ENCODE measurements at places on chromosomes 2 and 18. TPM values are rescaled to one million over a fixed set of nuclear protein-coding genes. Genes with fewer than 3 reads are reported as not detected.

The HADHB gene
- polyA plus RNA-seq = 94.3 TPM

The AQP12A gene
- polyA plus RNA-seq = not detected

The MRPL33 gene
- 331 TPM for polyA plus RNA-seq

The CDH7 gene
- polyA plus RNA-seq = not detected

The CSRNP3 gene
- not detected for polyA plus RNA-seq

The NYAP2 gene
- polyA plus RNA-seq = not detected

The GYPC gene
- 20.0 TPM for polyA plus RNA-seq

DNA sequence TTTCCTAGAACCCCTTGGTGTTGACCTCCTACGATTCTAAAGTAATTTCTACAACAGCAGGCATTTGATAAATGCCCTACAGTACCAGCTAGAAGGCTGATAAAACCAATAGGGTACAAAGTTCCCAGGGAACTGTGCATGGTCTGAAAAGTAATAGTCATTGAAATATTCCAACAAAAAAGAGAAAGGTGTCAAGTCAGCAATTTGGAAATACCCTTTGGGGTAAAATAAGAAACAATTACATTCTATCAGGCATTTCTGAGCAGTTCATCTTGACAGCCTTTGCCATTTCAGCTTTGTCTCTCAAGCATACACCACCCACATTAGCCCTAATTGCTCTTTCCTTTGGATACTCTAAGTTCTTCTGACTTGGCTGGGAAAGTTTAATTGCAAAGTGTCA is 542.9 kb upstream of the DDX18 start:
- no peak for DNase-seq
- no peaks in the 10 kb centered on the region for H3K36me3 ChIP-seq
- no peak overlapping the region for H3K4me3 ChIP-seq
- H3K27ac ChIP-seq = no peak overlapping the region
- no peaks in the 10 kb centered on the region for H3K27me3 ChIP-seq

DNA sequence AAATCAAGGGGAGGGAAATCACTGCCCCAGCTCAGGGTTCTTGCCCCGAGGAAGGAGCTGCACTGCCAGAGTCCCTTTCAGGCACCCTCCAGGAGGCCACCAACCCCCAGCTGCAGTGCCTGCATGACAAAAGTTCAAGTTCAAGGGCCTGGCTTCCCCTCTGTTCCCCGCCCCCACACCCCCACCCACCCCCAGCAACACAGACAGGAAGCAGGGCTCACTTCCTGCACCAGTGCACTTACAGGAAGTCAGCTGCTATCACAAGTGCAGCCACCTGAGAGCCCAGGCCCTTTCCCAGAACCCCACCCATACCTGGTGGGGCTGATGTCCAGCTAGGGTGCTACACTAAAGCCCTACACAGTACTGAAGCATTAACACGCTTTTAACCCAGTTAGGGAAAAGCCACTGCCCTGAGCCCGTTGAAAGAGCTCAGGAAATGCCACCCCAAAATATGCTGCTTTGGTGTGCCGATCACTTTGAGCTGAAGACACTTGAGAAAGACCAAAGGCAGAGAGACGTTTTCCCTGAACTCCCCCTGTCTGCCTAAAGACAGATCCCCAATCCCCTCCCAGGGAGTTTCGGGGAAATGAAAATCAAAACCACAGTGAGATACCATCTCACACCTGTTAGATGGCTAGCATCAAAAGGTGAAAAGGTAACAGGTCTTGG is 109.9 kb upstream of the CAB39 start:
- H3K27ac ChIP-seq = no peak overlapping the region
- peaks cover 9% of the 10 kb centered on the region for H3K4me1 ChIP-seq
- no peaks in the 10 kb centered on the region for H3K36me3 ChIP-seq

DNA sequence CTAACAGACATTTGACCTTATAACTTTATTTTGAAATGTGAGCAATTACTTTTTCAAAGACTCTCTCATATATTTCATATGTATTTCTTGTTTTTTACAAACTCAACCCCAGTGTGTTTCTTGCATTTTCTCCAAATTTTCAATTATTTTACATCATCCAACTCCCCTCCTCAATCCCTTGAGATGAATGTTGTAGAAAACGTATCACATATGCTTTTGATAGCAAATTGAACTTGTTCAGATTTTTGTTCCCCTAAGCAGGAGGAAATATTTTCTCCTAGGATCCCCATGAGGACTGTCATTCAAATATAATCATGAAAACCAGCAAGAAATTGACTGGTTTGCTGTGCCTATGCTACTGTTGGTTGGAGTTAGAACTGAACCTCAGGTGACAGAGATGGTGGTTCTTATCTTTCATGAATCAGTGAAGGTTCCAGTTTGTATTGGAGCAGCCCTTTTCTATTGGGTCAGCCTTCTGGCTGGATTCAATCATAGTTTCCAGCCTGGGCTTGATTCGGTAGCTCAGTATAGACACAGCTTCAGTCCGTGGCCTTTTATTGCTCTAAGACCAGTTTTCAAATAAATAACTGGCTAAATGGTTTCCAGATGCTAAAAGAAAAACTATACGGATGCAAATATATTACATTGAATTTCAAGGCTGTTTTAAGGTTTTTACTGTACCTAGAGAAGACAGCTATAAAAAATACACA is 591.0 kb downstream of the EPHA4 start:
- no peaks in the 10 kb centered on the region for H3K4me1 ChIP-seq
- no peaks in the 10 kb centered on the region for H3K36me3 ChIP-seq
- no peak overlapping the region for H3K27ac ChIP-seq
- H3K4me3 ChIP-seq = no peak overlapping the region

GRCh38 chr18:78605255-78605654 is 374.4 kb upstream of the SALL3 start:
- no peak overlapping the region for H3K27ac ChIP-seq
- no peaks in the 10 kb centered on the region for H3K27me3 ChIP-seq
- no peak for DNase-seq
- no peak overlapping the region for H3K4me3 ChIP-seq
- no peaks in the 10 kb centered on the region for H3K36me3 ChIP-seq
- H3K4me1 ChIP-seq = no peaks in the 10 kb centered on the region

- no peak overlapping the region for H3K27ac ChIP-seq
- H3K4me1 ChIP-seq = no peaks in the 10 kb centered on the region
- no peaks in the 10 kb centered on the region for H3K36me3 ChIP-seq
Observed at GRCh38 chr2:14524803-14525080, 107.8 kb upstream of the LRATD1 start.

DNA sequence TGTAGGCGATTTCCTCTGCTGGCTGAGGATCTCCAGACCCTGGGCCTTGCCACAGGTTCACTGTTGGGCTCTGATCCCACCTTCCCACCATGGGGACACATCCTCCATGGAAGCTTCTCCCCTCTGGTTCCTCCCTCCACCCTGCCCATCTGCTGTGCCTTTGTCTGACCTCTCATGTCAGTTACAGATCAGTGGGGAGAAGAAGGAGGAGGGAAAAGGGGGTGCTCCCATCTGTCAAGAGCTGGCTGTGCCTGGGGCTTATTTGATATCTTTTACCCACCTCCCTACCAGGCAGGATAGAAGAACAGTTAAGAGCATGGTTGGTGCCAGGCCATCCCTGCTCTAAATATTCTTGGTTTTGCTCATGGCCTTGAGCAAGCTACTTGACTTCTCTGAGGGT is 12.3 kb upstream of the DNAJB2 start:
- no peak for DNase-seq
- H3K36me3 ChIP-seq = no peaks in the 10 kb centered on the region
- H3K27me3 ChIP-seq = no peaks in the 10 kb centered on the region
- H3K4me3 ChIP-seq = no peak overlapping the region

DNA sequence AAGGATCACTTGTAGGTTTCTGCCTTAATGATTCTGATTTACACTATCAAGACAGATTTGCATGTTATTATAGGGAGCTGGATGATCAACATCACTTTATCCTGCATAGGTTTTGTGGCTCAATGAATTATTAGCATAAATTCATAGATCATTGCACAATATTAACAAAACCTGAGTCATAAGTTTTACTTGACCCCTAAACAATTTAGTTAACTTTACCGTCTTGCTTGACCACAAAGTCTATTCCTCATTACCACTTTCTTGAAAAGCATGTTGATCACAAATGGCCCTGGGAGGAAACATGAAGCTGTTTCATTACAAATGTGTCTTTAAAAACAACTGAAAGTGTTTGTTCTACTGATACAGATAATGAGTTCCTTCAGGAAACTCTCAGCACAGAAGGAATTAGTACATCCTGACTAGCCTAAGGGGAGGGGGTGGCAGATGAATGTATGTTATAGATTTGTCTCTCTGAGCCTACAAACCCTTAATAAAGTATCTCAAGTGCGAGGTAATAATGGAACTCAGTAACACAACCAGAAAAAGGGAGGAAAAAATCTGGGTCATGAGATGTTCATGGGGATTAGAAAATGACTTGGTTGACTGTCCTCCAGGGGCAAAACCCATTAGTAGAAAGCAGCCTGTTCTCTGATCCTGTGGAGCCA is 303.4 kb downstream of the PIK3C3 start:
- DNase-seq = no peak
- no peaks in the 10 kb centered on the region for H3K36me3 ChIP-seq
- no peaks in the 10 kb centered on the region for H3K4me1 ChIP-seq
- H3K27me3 ChIP-seq = no peaks in the 10 kb centered on the region
- no peak overlapping the region for H3K4me3 ChIP-seq

DNA sequence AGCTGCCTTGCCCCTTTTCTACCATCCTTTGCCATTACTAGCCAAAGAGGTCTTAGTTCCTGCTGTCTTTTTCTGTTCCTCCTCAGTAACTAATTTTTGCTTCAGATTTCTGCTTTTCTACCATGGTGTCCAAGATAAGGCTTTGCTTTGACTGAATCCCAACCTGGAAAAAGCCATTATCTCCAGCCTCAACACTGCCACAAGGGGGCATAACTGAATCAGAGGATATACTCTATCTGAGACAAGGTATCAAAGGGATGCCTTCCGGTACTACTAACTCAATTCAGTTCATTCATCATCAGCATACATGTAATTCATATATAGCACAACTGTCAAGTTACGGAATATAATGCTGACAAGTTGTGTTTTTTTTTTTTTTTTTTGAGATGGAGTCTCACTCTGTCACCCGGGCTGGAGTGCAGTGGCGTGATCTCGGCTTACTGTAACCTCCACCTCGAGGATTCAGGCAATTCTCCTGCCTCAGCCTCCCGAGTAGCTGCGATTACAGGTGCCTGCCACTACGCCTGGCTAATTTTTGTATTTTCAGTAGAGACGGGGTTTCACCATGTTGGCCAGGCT is 11.4 kb downstream of the OSGEPL1 start:
- H3K4me3 ChIP-seq = no peak overlapping the region
- H3K27ac ChIP-seq = no peak overlapping the region
- peaks cover 31% of the 10 kb centered on the region for H3K36me3 ChIP-seq

- no peak overlapping the region for H3K4me3 ChIP-seq
- H3K36me3 ChIP-seq = no peaks in the 10 kb centered on the region
- no peak for DNase-seq
- H3K4me1 ChIP-seq = no peaks in the 10 kb centered on the region
- no peaks in the 10 kb centered on the region for H3K27me3 ChIP-seq
- H3K27ac ChIP-seq = no peak overlapping the region
Observed at GRCh38 chr18:70627182-70627802, 338.4 kb downstream of the SOCS6 start.

DNA sequence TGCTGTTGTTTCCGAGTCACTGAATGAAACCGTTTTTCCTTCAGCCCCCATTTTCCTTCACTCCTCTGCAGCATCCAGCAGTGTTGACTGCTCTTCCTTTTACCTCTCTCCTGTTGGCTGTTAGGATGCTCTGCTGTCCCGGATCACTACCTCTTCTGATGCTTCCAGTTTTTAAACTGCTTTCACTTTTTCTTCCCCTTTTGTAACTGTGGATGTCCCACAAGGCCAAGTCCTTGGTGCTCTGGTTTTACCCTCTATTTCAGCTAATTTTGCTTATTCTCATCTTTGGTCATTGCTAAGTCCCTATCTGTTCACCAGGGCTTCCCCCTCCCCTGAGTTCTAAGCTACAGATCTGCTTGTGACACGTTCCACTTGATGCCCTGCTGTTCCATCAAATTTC is 39.4 kb upstream of the MAP4K3 start:
- no peaks in the 10 kb centered on the region for H3K36me3 ChIP-seq
- H3K27ac ChIP-seq = peak overlapping the region; percentile 81
- no peaks in the 10 kb centered on the region for H3K27me3 ChIP-seq
- DNase-seq = peak; percentile 73
- peaks cover 29% of the 10 kb centered on the region for H3K4me1 ChIP-seq

DNA sequence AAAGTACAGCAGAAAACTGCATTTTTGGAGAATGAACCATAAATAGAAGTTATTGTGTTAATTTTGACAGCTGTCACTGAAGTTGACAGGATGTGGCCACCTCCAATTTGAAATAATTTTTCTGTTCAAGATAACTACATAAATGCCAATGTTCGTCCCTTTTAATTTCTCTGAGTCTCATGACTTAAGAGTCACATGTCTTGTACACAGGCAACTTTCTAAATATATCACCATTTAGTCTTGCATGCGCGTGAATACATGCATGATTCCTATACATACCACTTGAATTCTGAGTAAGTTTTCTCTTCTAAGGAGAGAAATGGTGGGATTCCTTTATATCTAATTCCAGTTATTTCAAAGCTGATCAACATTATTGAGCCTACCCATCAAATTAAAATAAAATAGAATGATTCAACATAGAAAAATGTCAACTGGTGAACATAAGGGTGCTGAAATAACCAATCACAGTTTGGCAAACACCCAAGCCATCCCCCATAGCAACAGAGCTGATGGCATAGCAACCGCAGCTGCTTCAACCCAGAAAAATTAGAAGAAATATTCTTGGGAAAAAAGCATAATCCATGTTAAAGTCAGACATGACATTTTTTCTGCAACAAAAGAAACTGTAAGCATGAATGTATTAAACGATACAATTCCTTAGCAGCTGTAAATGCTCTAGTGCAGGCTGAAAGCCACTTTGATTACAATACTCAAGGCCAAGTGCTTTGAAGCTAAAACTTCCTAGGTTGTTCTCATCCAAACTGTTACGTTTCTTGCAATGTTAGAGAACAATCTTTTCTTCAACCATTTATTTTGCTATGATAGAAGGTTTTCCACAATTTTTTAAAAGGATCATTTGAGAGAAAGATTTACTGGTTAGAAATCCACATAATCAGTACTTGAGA is 282.7 kb downstream of the DLGAP1 start:
- H3K4me1 ChIP-seq = no peaks in the 10 kb centered on the region
- H3K27ac ChIP-seq = no peak overlapping the region
- no peak overlapping the region for H3K4me3 ChIP-seq

- no peak for DNase-seq
- H3K4me1 ChIP-seq = no peaks in the 10 kb centered on the region
- H3K27ac ChIP-seq = no peak overlapping the region
- H3K27me3 ChIP-seq = no peaks in the 10 kb centered on the region
- no peaks in the 10 kb centered on the region for H3K36me3 ChIP-seq
Observed at GRCh38 chr2:219706823-219707281, 79.4 kb downstream of the SLC4A3 start.

- H3K36me3 ChIP-seq = no peaks in the 10 kb centered on the region
- no peak overlapping the region for H3K27ac ChIP-seq
- no peak overlapping the region for H3K4me3 ChIP-seq
- H3K4me1 ChIP-seq = peaks cover 22% of the 10 kb centered on the region
- no peak for DNase-seq
Observed at GRCh38 chr18:55232506-55232905, 273.2 kb upstream of the CCDC68 start.

- no peaks in the 10 kb centered on the region for H3K36me3 ChIP-seq
- no peak overlapping the region for H3K4me3 ChIP-seq
- no peak overlapping the region for H3K27ac ChIP-seq
Observed at GRCh38 chr18:34773961-34774766, 64.1 kb downstream of the DTNA start.

Data from CD14-positive monocyte (primary cell).